Stomach (tissue), 19 donors: ENCODE measurements at places on chromosomes 3 and 15. TPM values are rescaled to one million over a fixed set of nuclear protein-coding genes. Genes with fewer than 3 reads are reported as not detected.

The TMEM158 gene
- 1.1 TPM for total RNA-seq

The SLCO2A1 gene
- total RNA-seq = 11.2 TPM

GRCh38 chr3:141009496-141009895, 41.7 kb upstream of the SPSB4 start:
- DNase-seq = no peak

The XCR1 gene
- total RNA-seq = under 0.01 TPM

DNA sequence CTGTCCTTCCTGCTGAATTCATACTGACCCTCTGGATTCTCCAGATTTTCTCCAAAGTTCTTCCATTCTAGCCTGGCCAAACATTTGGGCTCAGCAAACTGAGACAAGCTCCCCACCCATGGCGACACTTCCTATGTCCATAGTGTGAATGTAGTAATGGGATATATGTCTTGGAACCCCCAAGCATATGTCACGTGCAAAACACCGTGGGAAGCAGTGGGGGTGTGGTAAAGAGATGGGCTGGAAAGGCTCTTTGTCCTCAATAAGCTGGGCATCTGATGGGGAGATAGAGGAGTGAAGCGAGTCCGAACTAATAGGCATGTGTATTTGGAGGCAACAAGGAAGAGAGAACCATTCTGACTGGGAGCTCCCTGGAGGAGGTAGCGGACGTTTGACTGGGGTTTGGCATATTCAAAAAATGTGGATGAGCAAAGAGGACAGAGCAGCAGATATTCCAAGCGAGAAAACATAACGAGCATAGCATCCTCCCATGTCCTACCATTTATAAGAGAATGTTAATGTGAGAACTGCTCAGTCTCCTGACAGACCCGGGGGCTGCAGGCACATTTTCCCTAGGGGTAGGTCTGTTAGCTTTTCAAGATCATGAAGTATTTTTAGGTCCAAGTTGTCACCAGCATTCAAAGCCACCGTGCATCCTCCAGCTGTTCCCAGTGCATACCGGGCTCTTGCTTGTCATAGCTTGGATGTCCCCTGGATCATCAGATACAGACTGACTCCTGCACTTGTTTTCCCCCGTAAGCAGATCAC, 25.6 kb downstream of the TPM1 start:
- no peak for DNase-seq

DNA sequence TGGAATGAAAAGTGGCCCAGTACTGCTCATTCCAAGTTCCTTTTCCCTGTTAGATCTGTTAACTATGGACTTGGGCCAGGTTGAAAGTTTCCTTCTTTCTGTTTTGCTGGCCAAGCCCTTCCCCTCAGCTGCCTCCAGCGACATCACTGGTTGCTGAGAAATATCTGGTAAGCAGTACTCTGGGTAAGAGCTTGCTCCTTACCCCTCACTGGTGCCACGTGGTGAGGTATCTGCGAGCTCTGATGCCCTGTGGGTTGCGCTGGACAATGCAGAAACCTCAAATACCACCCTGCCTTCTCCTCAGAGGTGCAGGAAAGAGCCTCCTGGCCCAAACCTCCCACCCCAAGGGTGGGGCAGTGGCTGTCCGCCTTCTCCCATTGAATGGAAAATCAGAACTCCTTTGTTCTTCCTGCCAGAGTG, 42.9 kb upstream of the APH1B start:
- peak; percentile 63 for DNase-seq

DNA sequence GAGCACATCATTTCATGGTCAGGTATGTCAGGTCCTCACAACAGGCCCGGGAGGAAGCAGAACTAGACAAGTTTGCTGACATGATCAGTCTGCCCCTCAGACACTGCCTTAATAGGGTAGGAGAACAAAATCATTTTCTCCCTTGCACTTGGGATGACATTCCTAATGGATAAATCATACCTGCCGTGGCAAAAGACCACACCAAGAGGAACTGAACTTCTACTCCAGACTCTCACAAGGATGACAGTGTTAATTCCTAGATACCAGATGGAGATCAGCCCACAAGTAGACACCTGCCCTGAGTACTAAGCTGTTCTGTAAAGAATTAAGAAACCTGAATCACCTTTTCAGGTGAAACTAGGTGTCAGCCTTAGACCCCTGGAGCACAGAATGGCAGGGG, 19.5 kb downstream of the SIAH2 start:
- no peak for DNase-seq

DNA sequence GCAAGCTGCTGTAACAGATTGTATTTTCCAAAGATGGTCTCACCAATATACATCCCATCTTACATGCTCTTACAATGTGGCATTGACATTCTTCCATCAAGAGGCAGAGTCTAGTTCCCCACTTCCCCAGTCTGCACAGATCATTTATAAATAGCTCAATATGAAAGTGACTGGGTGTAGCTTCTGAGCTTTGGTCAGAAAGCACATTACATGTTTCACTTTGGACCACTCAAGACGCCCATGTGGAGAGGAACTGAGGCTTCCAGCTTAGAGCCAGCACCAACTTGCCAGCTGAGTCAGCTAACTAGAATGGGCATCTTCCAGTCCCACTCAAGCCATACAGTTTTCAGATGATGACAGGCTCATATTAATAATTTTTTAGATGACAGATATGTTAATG, 45.5 kb downstream of the GREM1 start:
- DNase-seq = no peak

DNA sequence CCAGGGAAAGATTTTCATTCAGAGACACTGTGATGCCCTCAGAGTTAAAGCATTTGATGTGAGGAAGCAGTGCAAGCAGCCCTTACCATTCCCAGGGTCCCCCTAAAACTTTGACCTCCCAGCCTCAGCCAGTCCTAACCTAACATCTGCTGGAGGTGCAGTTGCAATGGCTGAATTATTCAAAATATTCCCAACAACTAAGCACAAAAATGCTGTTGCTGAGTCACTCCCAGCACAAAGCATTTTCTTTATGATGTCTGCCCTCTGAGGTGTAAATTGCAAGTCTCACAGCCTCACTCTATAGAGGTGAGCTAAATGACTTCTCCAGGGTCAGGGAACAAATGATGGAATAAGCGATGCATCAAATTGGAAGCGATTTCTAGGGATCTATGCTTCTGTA, 6.4 kb upstream of the REC114 start:
- DNase-seq = no peak

DNA sequence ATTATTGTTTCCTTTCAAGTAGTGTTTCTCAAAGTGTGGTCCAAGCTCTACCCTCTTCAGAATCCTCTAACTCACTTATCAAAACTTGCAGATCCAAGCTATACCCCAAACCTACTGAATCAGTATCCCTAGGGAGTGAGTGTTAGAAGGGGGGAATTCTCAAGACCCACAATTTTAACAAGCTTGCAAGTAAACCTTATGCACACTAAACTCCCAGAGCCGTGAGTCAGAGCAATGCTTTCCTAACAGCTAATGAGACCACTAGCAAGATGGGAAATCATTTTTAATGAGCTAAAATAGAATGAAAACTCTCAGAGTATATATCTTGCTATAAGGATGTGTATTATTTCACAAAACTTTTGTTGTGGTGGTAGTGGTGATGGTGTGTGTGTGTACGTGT, 41.1 kb upstream of the SRGAP3 start:
- DNase-seq = no peak

- DNase-seq = peak; percentile 70
Measured at GRCh38 chr3:136075218-136075808, 109.8 kb downstream of the PPP2R3A start.

DNA sequence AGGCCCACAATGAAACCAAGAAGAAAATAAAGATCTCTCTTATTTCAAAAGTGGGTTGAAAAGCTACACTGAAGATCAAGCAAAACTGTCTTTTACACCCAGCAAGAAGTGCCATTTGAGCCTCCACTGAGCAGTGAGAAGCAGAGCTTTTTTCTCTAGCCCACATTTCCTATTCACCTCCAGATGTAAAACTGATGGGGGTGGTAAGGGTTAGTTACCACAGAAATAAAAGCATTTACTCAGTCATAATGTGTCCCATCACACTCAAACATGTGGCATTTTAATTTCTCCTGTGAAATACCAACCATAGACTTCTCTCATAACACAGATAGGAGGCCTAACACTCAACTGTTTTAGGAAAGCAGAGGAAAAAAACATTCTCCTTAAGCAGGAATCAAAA, 21.0 kb downstream of the IFT57 start:
- no peak for DNase-seq

GRCh38 chr3:4827767-4828166, 151.5 kb upstream of the BHLHE40 start:
- no peak for DNase-seq

- DNase-seq = peak; percentile 29
Measured at GRCh38 chr3:136545664-136546268, 206.4 kb downstream of the STAG1 start.

- no peak for DNase-seq
Measured at GRCh38 chr15:38285456-38285855, 32.8 kb downstream of the SPRED1 start.

The FETUB gene
- total RNA-seq = not detected

DNA sequence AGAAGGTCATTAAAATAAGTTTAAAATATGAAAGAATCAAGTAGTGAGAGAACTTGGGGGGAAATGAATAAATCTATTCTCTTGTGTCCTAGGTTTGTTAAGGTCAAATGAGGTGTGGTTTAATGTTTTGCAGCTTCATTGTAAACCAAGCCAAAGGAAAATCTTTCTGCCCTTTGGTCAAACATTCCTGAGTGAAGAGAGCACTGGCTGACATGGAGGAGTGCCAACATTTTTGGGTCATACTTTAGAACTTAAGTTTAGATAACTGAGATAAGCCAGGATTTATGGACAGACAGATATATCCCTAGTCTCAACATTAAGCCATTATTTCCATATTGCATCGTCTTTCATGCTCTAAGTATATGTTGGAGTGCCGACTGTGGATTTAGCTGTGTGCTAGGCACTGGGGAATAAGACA, 66.4 kb downstream of the PTPRG start:
- DNase-seq = peak; percentile 26

DNA sequence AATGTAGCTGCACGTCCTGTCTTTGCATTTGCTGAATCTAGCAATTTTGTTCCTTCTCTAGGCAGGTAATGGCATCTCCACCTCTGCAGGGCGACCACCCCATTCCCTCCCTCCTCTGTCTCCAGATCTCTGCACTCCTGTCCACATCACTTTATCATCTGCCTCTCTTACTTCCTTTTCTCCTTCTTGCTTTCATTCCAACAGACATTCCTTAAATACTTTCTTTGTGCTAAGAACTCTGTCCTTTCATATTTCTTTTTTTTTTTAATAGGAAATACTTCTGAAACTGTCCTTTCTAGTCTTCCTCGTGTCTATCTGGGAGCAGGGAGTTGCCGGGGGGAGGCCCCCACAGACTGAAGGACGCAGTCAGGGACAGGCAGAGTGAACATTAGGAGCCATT, 7.2 kb downstream of the ITIH3 start:
- DNase-seq = no peak

- no peak for DNase-seq
Measured at GRCh38 chr3:170528726-170529125, 57.1 kb downstream of the SLC7A14 start.

The GLCE gene
- total RNA-seq = 44.2 TPM

The C2CD4A gene
- total RNA-seq = not detected

- DNase-seq = no peak
Measured at GRCh38 chr15:98103570-98103969, 143.1 kb downstream of the ARRDC4 start.

DNA sequence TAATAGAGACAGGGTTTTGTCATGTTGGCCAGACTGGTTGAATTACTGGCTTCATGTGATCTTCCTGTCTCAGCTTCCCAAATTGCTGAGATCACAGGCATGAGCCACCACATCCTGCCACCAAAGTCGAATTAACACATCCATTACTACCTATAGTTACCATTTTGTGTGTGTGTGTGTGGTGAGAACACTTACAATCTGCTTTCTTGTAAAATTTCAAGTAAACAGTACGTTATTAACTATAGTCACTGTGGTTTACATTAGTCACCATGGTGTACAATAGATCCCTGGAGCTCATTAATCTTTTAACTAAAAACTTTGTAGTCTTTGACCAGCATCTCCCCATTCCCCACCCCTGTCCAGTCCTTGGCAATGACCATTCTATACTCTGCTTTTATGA, 270.0 kb downstream of the NAALADL2 start:
- DNase-seq = no peak

DNA sequence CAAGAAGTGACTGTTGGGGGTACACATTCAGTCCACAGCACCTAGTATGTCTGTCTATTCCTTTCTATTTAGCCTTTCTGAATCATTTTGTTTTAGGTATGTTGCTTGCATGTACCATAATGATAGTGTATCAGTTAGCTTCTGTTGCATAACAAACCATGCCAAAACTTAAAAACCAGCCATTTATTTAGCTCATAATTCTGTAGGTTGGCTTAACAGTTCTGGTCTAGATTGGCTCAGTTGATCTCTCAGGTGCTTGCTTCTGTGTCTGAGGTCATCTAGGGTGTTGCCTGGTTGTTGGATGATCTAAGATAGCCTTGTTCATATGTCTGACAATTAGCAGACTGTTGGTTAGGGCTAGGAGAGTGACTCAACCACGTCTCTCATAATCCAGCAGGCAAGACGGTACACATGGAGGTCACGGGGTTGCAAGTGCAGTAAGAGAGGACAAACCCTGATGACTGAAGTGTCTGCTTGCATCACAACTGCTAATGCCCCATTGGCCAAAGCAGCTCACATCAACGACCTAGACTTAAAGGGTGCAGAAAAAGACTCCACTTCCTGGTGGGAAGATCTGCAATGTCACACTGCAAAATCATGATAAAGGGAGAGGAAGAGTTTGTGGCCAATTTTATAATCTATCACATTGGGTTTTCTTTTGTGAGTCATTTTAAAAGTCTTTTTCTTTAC, 6.8 kb upstream of the PDCD6IP start:
- DNase-seq = no peak

DNA sequence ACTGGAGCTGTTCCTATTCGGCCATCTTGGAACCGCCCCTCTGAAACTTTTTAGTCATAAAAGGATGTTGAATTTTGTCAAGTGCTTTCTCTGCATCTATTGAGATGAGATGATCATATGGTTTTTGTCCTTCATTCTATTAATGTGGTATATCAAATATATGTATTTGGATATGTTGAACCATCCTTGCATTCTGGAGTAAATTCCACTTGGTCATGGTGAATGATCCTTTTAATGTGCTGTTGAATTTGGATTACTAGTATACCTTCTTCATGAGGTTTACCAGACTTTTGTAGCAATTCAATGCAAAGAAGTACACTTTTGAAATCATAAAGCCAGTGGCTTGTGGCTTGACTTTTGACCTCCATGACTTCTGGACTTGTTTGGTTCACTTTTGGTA, 33.4 kb upstream of the XRN1 start:
- no peak for DNase-seq
